ENCODE measurements at places on chromosomes 5 and 9.
A peak's percentile ranks its signal among the peaks of the same experiment; 100 is the strongest.

- DNase-seq, result no peak
Observed at GRCh38 chr9:35960039-35960655, 2.2 kb upstream of the OR2S2 start.

- no peak for DNase-seq
Observed at GRCh38 chr9:118444403-118444802, 740.2 kb downstream of the TLR4 start.

- DNase-seq, result no peak
Observed at GRCh38 chr5:63613442-63613841, 348.8 kb downstream of the HTR1A start.

- DNase-seq, result no peak
Observed at GRCh38 chr5:122653087-122654017, 121.5 kb upstream of the SNX2 start.

DNA sequence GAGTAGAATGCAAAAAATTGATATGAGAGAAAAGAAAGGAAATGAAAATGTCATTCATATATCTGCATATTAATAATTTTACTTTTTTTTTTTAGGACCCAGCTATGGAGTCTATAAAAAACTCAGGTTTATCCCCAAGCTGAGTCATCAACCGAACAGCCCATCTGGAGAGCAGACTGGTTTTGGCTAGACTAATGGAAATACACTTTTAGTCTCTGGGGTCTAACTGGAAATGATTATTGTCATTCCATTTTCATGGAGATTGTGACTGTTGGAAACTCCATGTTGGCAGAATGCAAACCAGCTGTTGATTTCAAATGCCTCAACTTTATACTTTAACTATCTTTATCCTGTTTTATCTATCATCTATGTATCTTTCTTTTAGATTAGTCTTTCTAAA is 28.7 kb downstream of the ANXA1 start:
- DNase-seq, result no peak

DNA sequence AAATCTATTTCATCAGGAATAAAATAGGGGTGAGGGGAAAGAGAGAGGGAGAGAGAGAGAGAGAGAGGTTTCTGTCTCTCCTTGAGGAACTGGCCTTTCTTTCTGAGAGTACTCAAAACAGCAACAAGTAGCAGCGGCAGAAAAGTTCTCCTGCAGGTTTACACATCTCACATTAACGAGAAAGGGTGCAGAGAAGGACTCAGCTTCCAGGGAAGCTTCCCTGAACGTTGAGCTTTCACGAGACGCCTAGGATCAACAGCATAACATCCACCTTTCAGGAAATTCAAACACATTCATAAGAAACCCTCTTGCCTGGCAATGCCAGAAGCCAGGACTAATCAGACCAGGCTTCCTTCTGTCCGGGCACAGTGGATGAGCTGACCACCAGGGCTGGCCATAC is 162.9 kb downstream of the ZDHHC21 start:
- DNase-seq, result no peak

DNA sequence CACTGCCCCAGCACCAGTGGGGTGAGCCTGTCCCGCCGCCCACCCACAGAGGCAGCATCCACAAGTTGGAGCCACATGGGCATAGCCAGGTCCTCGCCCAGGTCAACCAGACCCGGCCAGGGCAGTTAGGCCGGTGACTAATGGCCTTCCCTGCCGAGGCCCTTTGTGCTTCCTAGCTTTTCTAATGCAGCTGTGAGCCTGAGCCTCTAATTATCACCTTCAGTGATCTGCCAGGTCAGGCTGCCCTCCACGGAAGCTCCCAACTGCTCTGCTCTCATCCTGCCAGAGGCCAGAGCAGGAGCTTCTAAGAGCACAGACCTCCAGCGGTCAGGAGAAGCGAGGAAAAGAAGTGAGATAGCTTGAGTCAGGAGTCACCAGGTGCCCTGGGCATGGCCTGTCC is 87.1 kb upstream of the PPP1R26 start:
- DNase-seq, result no peak

DNA sequence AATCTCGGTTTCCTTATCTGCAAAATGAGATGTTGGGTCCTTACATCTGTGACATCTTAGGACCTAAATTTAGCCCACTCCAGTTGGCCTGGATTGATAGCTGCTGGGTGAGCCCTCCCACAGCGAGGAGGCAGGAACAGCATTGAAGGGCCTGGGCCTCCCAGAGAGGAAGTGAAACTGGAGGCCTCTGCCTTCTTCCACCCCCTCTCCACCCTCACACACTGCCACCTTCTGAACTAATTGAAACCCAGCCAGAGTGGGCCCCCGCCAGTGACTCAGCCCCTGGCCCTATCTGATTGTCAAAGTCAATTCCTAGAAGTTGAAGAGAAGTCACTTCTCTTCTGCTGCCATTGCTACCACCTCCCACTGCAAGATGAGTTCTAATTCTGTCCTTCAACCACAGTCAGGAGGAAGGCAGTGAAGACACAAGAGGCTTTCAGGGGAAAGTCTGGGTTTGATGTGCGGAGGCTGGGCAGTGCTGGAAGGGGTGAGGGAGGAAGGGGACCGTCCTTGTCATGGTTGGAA is 55.2 kb upstream of the NEK6 start:
- peak; percentile 38 for DNase-seq

DNA sequence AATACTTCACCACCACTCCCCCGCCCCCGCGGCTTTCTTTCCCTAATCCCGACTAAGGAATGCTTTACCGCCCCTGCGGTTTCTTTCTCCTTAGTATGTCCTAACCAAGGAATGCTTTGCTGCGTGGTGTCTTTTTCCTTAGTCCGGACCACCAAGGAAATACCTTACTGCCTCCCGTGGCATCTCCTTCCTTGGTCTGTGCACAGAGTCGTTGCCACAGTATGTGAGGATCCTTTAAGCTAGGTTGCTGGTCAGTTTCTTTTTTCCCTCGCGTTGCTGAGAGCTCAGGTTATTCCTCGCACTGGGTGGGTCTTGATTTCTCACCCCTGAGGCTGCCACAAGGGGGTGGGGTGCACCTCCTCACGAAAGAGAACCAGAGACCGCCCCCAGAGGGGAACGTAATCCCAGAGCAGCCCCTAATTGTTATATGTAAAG is 309.4 kb downstream of the NR3C1 start:
- DNase-seq, result no peak

DNA sequence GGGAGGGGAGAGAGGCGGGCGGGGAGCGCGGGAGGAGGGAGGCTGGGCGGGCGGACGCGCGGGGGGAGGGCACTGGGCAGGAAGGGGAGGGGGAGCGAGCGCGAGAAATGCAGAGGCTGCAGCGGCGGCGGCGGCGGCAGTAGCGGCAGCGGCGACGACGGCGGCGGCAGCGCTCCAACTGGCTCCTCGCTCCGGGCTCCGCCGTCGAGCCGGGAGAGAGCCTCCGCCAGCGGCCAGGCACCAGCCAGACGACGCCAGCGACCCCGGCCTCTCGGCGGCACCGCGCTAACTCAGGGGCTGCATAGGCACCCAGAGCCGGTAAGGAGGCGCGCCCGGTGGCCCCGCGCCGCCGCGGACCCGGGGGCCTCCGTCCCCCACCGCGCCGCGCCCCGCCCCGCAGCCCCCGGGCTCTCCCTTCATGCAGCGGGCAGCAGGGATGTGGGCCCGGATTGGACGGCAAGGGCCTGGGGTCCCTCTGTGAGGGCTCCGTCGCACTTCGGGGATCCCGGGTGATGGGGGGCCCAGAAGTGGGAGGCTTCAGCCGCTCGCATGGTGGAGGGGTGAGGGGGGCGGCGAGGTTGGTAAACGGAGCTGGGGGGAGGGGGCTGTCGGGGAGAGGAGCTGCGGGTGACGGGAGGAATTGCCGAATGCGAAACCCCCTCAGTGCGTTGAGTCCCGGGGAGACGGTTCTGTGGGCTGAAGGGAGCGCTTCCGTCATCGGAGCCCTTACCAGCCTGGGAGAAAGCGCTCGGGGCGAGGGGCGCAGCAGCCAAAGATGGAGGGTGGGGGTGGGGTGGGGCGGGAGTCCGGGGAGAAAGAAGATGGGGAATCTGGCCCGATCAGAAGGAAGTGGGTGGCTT is at the start of gene BASP1:
TSS of gene BASP1 (plus strand) at position 139 of the 860 bp plus-strand sequence. CDS start 57,586 bp downstream, outside the sequence.
- DNase-seq, result peak; percentile 70

DNA sequence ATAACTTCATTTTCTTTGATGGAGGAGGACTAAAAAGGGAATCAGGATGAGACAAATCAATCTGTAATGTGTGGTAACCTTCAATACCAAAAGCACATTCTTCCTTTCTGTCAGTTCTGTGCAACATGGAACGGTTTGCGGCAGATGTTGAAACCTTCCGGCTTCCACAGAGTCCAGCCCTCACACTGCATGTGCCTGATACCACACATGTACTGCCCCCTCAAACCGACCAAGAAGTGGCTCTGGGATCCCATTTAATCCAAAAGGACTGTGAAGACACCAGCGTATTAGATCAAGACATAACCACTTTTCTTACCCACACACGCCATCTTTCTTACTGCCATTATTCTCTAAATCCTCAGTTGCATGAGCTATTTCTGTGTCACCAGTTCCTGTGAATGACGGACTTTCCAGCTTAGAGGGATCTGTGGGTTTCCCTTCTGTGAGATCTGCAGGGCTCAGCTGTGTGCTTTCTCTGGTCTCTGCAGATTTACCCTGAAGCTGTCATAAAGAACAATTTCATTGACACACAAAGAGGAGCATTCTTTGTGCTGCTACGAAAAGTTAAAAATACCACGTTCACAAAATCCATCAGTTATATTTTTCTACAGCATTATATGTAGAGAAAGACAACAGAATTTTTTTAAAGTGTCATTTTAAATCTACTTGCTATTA is 25.8 kb downstream of the NSUN2 start:
- DNase-seq, result no peak

GRCh38 chr9:94995048-94995693 is 268.7 kb downstream of the AOPEP start:
- DNase-seq, result no peak

DNA sequence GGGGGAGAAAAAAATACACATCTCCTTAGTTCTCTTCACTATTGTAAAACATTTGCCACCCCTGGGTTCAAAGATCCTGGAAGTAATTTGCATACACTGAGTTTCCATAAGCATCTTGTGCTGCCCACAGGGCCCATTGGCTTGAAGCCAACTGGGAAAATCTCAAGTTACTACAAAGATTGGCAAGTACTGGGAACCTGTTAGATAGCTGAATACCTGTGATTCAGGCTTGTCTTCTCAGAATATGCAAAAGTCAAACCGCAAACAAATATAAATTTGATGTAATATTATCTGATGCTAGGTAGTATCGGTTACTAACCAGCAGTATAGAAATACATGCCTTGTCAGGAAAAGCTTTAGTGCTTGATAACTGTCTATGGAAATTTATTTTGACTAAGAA is 156.9 kb upstream of the FST start:
- peak; percentile 12 for DNase-seq

DNA sequence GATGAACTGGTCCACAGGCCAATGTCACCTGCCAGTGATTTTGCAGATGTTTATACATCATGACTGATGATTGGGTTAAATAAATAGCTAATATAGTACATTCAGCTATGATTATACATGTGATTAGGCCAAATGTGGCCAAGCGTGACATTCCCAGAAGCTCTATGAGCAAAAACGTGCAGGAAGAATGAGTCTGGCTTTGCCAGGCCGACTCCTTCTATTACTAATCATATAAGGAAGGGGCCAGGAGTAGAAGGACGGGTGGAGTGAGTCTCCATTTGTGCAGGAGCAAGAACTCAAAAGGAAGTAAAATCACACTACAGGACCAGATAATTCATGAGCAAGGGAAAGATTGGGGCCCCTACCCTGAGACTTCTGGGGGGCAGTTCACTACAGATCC is 178.2 kb downstream of the ROR2 start:
- no peak for DNase-seq

DNA sequence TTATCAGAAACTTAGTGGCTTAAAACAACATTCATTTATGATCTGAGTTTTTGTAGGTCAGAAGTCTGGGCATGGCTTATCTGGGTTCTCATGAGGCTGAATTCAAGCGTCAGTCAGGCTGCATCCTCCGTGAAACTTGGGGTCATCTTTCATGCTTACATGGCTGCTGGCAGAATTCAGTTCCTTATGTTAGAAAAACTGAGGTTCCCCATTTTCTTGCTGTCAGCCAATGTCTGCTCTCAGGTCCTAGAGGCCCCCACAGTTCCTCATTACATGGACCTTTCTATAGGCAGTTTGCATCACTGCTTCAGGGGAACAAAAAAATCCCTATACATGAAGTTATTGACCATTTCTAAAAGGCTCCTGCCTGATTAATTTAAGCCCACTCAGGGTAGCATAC is 83.8 kb upstream of the NMUR2 start:
- DNase-seq, result no peak

DNA sequence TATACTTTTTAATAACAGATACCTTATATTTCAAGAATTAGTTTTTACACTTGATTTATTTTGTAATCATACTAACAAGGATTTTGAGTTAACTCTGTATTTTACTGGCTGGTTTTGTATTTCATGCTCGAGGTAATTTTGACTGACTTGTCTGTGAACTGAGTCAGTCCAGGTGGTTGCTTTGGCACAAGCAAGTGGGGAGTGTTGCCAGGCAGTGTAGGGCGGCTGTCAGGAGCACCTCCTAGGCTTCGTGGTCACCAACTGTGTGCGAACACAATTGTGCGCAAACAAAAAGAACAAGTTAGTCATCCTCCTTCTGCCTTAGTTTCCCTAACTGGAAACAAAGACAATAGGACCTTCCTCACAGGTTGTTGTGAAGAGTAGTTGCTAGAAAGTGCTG is 286.3 kb downstream of the ADGRV1 start:
- no peak for DNase-seq

- DNase-seq, result no peak
Observed at GRCh38 chr9:113155911-113156588, 5.2 kb downstream of the SLC31A2 start.

- DNase-seq, result no peak
Observed at GRCh38 chr5:159877016-159877415, 39.3 kb upstream of the ADRA1B start.

- no peak for DNase-seq
Observed at GRCh38 chr5:4374866-4375265, 765.3 kb upstream of the ADAMTS16 start.

DNA sequence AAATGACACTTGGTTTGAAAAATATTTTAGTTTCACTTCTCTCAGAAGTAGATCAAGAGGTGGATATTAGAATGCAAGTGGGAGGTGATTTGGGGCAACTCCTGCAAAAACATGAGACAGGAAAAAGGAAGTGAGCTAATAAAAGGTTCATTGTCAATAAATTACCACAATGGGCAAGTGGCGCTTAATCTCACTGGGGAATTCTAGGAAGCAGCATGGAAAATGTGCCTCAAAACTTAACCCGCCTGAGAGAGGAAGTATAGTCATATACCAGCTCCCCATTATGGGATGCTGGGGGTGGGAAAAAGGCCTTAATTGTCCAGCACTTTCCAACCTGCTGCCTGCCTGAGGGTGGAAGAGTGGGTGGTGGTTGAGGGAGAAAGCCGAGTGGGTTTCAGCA is 204.1 kb downstream of the ELAVL2 start:
- peak; percentile 58 for DNase-seq

- no peak for DNase-seq
Observed at GRCh38 chr5:127428748-127429147, 88.7 kb upstream of the PRRC1 start.

Data from dermis blood vessel endothelial cell (primary cell).